ENCODE measurements at places on chromosomes 4 and X.
A peak's percentile ranks its signal among the peaks of the same experiment; 100 is the strongest.

DNA sequence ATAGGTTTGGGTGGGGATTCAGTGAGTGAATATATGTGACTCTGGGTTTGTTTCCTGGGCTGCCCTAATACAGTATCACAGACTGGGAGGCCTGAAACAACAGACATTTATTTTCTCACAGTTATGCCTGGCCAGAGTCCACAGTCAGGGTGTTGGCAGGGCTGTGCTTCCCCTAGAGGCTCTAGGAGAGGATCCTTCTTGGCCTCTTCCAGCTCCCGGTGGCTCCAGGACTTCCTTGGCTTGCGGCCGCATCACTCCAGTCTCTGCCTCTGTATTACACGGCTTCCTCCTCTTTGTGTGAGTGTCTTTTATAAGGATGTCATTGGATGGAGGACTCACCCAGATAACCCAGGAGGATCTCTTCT lies 5.2 kb upstream of the JAKMIP1 start:
- no peak for DNase-seq

GRCh38 chr4:110474481-110474880 lies 1.5 kb upstream of the ENPEP start:
- no peak for DNase-seq

DNA sequence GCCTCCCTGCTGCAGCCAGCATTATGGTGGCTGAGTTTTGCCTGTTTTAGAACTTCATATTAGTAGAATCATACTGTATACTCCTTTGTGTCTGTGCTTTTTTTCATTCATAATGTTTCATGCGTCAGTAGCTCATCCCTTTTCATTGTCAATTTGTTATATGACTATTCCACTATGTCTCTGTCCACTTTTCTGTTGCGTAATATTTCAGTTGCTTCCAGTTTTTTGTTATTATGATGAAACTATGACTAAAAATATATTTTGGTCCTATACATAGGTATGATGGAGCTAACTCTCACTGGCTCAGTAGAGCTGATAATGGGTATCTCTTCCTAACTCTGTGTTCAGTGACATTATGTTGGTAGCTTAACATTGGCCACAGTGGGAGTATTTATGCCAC lies 48.3 kb downstream of the DMP1 start:
- no peak for DNase-seq

GRCh38 chr4:13911256-13911655 lies 283.7 kb upstream of the BOD1L1 start:
- no peak for DNase-seq

DNA sequence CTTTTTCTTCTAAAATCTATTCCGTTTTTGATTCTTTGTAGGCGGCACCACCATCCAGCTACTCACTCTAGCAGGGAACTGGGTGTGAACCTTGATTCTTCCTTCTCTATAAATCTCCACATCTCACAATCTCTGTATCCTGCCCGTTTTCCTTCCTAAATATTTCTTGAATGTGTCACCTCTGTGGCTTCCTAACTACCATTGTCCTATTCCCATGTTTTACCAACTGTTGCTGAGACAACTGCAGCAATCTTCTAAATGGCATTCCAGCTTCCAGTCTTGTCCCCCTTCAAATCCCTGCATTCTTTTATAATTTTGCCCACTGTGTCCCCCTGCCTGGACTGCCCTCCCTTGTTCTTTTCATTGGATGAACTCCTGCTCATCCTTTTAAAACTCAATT lies 641.3 kb downstream of the RPA4 start:
- peak; percentile 7 for DNase-seq

- no peak for DNase-seq
These were observed 95.9 kb upstream of the STX18 start for GRCh38 chr4:4637710-4638109.

GRCh38 chr4:138562544-138562991 lies 320.4 kb upstream of the SLC7A11 start:
- DNase-seq = no peak

DNA sequence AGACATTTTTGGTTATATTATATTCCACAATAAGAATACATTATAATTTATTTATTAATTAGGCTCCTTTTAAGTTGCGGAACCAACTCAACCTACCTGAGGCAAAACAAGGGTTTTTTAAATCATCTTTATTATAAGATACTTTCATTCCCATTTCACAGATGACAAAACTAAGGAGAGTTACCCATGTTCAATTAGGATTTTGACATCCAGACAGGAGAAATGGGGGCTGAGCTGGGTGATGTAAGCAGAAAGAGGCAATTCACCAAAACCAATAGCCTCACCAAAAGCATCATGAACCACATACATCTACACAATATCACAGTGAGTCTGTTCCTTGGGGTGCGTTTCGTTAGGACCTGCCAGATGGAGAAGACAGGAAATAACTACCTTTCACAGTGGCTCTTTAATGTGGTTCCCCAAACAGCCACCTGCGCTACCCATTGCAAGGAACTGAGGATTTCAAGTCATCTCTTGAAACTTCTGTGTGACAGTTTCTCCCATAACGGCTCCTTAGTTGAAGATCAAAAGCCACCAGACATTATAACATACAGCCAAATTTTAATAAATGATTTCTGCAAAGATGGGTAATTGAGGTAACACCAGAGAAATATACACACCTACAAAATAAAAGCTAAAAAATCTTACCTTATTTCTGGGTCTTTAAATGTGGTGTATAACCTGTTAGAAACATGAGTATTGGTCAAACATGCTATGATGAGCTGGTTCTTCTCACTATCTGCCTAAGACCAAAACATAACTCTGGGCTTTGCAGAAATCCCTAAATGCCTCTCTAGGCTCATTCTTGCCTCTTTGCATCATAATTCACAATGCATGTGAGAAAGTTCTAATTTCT lies 190.6 kb upstream of the LEF1 start:
- no peak for DNase-seq

- no peak for DNase-seq
These were observed 37.9 kb upstream of the FSTL5 start for GRCh38 chr4:162201673-162202072.

GRCh38 chr4:25913056-25913850 lies 767 bp upstream of the SMIM20 start:
- DNase-seq = peak; percentile 68

GRCh38 chr4:184099000-184099399 lies 118.7 kb downstream of the ENPP6 start:
- DNase-seq = no peak

DNA sequence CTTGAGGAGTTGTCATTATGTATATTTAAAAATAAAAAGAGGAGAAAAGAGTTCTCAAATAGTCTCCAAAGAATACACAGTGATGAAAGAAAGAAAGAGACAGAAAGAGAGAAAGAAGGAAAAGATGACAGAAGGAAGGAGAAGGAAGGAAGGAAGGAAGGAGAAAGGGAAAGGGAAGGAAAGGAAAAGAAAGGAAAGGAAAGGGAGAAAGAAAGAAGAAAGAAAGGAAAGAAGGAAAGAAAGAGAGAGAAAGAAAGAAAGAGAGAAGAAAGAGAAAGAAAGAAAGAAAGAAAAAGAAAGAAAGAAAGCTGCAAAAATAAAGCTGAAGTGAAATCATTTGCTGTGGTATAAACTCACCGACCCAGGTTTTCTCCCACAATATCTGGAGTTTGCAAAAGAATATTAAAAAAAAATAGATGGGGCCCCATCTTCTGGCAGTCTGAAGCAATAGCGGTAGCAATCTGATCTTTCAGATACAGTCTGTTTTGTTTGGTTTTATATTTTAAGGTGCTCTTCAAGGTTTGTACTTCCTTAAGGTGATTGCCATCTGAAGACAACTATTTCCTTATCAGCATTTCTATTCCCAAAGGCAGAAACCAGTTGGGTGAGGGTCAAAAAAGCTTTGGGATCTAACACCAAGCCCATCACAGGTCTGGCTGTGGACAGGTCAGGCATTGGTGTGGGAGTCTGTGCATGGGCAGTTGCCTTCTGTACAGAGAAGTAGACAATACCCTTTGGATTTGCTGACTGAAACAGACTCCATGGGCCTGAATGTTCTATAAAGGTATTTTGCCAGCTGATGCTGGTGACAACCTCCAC lies 160.4 kb downstream of the CPEB2 start:
- DNase-seq = peak; percentile 39

DNA sequence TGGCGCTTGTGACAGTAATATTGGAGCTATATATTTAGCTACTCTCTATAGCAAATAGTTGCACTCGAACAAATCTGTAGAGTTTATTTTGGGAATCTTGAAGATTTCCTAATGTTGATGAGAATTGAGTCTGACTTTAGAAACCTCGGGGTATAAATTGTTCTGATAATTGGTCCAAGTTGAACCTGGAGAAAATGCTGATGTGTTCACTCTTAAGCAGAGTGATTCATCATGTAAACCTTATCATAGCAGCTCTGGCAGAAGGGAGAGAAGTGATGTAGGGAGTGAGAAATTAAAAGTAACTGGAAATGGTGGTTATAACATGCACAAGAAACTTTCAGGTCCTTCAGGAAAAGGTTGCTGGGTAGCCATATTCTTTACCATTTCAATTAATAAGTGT lies 16.4 kb upstream of the SLC4A4 start:
- no peak for DNase-seq

DNA sequence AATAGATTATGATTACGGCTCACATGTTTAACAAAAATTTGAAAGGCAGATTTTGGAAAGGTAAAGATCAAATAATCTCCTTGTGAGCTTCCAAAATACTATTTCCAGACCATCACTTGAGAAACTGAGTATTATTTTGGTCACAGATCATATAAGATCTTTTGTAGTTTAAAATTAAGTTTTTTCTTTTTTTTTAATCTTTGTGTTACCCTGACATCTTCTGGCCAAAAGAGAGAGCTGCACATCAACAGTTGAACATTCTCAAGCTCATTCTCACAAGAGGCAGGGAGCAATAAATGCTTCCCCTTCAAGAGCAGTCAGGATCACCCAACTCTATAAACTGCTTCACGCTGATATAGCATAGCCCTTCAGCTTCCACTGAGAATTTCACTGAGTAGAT lies 15.9 kb downstream of the TMEM192 start:
- peak; percentile 39 for DNase-seq

DNA sequence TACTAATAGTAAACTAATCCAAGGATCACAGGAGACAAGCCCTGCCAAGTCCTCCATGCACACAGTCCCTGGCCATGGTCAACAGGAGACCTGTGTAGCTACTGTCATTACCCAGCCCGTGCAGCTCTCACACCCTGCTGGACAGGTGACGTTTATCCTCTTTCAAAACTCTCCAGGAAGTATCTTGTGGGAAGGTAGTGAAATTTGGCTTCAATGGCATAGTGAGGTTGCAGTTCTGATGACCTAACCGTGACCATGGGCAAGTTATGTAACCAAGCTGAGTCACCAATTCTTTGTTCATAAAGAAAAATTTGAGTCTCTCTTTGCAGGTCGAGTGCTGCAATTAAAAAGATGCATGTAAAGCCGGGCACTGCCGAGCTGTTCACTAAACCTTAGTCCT lies 11.3 kb upstream of the SLC2A9 start:
- no peak for DNase-seq

GRCh38 chr4:113435893-113436292 lies 325.6 kb downstream of the CAMK2D start:
- peak; percentile 19 for DNase-seq

- DNase-seq = peak; percentile 68
These were observed 62.4 kb downstream of the AFF2 start for GRCh38 chrX:148562846-148563245.

DNA sequence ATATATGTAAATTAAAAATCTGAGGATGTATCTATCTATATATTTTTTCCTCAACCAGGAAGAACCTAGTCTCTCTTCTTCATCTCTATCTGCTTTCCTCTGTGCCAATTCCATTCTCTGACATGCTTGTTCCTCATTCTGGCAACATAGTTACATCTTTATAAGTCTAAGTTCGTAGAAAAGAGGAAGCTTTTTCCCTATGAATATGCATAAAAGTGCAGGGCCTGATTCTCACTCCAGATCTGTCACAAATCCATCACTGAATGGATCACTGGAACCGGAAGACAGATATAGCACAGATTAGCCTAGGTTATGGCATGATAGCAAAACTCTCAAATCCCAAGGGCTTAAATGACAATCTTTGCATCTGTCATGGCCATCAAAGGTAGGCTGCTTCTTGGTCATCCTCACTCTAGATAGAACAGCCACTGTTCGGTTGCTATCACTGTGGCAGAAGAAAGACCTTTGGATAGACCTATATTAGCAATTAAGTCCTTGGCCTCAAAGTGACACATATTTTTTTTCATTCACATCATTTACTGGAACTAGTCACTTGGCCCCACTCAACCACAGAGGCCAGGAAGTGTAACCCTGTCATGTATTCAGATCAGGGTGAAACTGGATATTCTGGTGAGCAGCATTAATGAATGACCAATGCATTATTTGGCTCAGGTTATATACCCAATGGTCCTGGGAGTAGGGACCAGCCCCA lies 22.2 kb downstream of the DTHD1 start:
- DNase-seq = no peak

- DNase-seq = no peak
These were observed 77.7 kb downstream of the CC2D2A start for GRCh38 chr4:15547392-15547791.

- no peak for DNase-seq
These were observed 12.9 kb downstream of the PALLD start for GRCh38 chr4:168509786-168510185.

DNA sequence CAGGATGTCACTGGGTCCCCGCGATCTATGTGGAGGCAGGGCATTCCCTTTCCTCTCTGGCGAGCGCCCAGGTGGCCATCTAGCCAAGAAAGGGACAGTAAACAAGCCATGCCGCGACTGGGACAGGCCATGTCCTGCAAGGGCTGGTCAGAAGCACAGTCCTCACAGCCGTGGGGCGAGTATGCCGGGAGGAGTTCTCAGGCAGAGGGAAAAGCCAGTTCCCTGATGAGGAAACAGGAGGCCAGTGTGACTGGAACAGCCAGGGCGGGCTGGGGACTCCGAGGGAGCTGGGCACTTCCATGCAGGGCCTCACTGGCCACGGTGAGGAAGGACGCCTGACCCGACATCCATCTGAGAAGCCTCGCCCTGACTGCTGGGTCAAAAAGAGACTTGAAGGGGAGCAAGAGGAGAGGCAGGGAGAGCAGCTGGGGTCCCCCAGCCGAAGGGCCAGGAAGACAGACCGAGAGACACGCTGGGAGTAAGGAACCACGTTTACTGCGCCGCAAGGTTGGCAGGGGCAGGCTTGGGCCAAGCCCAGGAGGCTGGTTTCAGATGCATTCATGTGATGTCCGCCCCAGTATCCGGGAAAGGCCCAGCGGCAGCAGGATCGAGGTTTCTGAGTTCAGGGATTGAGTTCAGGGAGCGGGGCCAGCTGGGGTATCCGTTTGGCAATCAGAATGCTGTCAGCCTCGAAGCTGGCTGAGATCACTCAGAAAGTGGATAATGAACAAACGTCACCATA lies 15.0 kb downstream of the CFAP99 start:
- DNase-seq = no peak

DNA sequence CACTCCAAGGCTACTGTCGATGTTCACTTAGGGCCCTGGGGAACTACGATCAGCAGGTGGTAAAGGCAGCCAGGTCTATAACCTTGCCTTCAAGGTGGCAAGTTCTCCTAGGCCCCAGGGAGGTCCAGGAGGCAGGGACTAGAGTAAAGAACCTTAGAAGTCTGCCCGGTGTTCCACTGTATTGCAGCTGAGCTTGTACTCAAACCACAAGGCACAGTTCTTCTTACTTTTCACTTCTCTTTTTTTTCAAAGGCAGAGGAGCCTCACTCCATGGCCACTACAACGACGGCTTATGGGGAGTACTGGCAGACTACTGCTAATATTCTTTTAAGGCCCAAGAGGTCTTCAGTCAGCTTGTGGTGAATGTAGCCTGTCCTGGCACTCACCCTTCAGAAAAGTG lies 78.8 kb upstream of the GPR174 start:
- DNase-seq = no peak
